ENCODE measurements at places on chromosomes 13 and 19.

- DNase-seq = no peak
Observed at GRCh38 chr13:31248361-31248760, 48.6 kb downstream of the B3GLCT start.

- DNase-seq = peak; percentile 52
Observed at GRCh38 chr19:27974082-27974513, 1238.9 kb downstream of the UQCRFS1 start.

- DNase-seq = no peak
Observed at GRCh38 chr13:47798194-47798593, 202.9 kb downstream of the SUCLA2 start.

DNA sequence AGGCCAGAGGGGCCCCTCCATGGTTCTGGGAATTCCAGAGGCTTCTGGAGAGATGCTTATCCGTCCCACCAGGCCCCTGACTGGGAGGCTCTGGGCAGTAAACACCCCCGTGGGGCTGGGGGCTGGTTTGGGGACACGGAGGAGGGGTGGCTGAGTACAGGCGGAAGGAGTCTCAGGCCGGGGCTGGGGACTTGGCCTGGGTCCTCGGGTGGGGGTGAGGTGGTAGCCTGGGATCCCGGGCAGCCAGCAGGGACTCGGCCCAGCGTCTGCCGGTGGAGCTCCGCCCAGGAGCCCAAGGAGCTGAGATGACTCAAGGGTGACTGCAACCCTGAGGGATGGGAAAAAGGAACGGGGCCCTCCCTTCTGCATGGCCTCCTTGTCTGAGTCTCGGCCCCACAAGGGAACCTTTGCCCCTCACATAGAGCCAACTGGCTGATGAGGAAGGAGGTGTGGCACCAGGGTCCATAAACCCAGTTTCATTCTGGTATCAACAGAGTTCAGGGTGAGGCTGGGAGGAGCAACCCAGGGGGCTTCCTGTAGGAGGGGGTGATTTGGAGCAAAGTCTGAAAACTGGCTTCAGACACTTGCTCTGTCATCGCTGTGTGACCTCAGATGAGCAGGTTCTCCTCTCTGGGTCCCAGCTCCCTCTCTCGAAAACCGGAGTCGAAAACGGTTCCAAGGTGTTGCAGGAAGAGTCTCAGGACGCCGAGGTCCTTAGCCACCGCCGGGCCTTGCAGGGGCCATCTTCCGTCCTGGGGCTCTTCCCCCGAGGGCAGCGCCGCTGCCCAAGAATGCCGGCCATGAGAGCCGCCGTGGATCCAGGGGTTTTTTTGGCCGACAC, 809 bp downstream of the MISP start:
- DNase-seq = no peak

DNA sequence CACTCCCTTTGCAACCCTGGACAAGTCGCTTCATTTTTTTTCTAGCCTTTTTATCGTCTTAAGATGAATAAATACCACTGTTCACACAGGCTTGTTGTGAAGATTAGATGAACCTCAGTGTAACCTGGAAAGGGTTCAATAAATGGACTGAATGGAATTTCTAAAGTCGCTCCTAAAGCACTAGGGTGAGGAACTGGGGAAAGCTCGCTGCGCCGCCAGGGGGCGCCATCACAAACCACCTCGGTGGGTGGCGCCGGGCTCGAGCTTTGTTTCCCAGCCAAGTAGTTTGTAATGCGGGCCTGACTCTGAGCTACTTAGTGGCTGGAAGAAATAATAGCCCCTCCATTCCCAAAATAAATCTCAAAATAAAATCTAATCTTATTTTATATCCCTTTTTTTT, 2.2 kb upstream of the CEACAM6 start:
- peak; percentile 85 for DNase-seq

DNA sequence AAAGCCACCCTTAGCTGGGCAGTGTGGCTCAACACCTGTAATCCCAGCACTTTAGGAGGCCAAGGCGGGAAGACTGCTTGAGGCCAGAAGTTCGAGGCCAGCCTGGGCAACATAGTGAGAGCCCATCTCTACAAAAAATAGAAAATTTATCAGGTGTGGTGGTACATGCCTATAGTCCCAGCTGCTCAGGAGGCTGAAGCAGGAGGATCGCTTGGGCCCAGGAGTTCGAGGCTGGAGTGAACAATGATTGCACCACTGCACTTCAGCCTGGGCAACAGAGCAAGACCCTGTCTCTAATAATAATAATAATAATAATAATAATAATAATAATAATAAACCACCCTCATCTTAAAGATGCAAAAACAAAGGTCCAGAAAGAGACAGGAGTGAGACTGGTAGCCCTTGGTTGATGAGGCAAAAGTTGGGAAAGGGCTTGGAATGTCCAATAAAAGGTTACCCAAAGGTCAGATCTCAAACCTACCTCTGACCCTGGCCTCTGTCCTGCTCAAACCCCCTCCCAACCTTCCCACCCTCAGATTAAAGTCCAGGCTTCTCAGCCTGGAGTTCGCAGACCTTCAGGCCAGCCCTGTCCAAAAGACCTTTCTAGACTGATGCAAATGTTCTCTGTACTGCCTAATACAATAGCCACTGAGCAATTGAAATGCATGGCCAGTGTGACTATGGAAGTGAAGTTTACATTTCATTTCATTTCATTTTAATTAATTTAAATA, 9.1 kb downstream of the ZNF575 start:
- DNase-seq = no peak

DNA sequence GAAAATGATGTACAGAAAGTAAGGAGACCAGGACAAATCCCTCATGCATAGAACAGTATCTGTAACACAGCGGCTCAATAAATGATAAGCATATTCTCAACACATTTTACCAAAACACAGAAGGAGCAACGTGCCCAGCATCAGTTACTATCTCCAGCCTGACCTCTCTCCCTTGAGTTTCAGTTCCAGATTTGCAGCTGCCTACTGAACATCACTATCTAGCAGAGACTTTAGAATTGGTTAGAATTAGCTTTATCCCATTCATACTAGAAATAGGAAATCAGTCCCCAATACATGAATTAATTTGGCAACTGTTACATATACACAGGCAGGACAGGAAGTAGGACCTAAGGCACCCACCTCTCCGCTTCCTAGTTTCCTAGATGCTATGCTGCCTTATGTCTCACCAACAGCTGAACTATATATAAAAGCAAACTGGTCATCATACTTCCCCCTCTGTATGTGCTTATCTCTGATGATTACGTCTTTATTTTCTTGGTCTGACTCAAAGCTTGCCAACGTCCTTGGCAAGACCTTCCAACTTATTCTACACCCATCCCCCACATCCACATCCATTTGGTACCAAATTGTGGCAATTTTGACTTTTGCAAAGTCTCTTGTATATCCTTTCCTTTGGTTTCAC, 61.1 kb downstream of the SACS start:
- no peak for DNase-seq

GRCh38 chr13:51518827-51519226, 65.4 kb upstream of the WDFY2 start:
- DNase-seq = no peak

Measured in H1 (cell line).